ENCODE measurements at places on chromosomes 3 and 15. TPM values are rescaled to one million over a fixed set of nuclear protein-coding genes. Genes with fewer than 3 reads are reported as not detected.

The MINAR1 gene
- total RNA-seq: 0.69 TPM

The LRRK1 gene
- 24.9 TPM for total RNA-seq

The PIGZ gene
- total RNA-seq: 3.4 TPM

The GPR160 gene
- 1.7 TPM for total RNA-seq

The NLGN1 gene
- total RNA-seq: 14.5 TPM

The SLC24A1 gene
- total RNA-seq: 6.3 TPM

The GHRL gene
- total RNA-seq: 1.2 TPM

The ATP10A gene
- 18.7 TPM for total RNA-seq

The CSK gene
- 31.8 TPM for total RNA-seq

The HTR3E gene
- total RNA-seq: not detected

The ATP13A5 gene
- not detected for total RNA-seq

The EBLN2 gene
- 4.8 TPM for total RNA-seq

The TUSC7 gene
- total RNA-seq: not detected

The EXD1 gene
- not detected for total RNA-seq

The SHC4 gene
- total RNA-seq: 6.2 TPM

The LRRIQ4 gene
- total RNA-seq: not detected

The AADACL2 gene
- 1.2 TPM for total RNA-seq

The SPINT1 gene
- total RNA-seq: 1.7 TPM

The CPN2 gene
- total RNA-seq: not detected

The FBXW12 gene
- not detected for total RNA-seq

The TMEM45A gene
- total RNA-seq: 34.5 TPM

The TBC1D2B gene
- total RNA-seq: 57.9 TPM
